ENCODE measurements at places on chromosomes 4 and X.

GRCh38 chr4:74218201-74218600 is 60.3 kb downstream of the MTHFD2L start:
- peak; percentile 50 for DNase-seq

- DNase-seq = no peak
Measured at GRCh38 chr4:153488006-153488891, 22.1 kb downstream of the TMEM131L start.

DNA sequence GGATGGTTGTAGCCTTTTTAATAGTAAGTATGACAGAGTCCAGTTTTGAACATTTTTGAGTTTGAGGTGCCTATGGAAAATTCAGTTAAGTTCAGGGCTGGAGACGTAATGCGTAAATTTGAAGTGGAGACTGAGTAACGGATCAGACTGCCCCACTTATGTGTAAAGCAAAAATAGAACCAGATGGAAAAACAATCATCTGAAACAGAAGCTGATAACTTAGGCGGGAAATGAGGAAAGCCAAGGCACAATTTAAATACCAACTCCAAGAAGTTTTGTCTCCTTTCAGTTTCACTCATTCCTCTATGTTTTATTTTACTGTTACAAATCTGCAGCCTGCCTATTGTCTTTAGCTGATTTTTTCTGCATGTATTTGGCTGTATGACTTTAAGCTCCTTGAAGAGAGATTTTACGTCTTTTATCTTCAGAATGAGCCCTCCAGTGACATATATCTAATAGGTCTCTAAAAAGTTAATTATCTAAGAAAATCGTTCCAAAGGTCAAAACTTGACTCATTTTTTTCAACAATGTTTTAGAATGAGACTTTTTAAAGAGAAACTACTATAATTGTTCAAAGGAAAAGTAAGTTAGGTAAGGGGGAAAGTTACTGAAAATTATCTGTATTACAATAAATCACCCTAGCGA is 1.1 kb downstream of the SGCB start:
- DNase-seq = peak; percentile 25

- DNase-seq = no peak
Measured at GRCh38 chr4:47213539-47213938, 182.2 kb downstream of the GABRB1 start.
